ENCODE measurements at places on chromosomes 3 and 15.

DNA sequence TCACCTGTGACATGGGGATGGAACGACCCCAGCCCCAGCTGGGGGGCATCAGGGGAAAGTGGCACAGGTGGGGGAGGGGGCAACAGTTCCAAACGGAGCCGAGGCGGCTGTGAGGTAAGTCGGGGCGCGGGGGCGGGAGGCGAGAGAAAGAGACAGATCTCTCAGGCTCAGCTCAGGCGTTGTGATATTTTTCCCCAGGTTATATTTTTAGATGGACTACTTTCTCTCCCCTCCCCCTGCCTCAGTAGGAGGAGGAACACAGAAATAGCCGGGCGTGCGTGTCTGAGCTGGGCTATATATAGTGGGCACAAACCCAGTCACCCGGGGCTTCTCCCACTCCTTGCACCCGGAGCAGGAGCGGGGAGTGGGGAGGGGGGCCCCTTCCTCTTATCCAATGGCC is 91.0 kb upstream of the LINGO1 start:
- no peak for DNase-seq

GRCh38 chr15:49720261-49720660 is 99.4 kb downstream of the DTWD1 start:
- no peak for DNase-seq

DNA sequence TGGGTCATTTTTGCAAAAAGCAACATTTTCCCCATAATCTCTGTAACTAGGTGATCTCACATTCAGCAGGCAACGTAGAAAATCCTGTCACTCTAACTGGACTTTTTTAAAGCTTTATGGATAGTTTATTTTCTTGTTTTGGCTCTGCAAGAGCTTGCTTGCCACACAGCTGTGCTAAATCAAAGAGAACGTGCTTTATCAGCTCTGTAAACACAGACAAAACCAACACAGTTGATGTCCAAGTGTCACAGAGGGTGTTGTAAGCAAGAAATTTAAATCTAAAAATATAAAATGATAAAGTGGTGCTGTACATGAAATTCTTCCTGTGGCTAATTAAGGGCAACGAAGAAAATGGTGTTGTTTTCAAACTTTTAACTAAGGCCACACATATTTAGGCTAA is 97.5 kb upstream of the STAC start:
- DNase-seq = no peak

DNA sequence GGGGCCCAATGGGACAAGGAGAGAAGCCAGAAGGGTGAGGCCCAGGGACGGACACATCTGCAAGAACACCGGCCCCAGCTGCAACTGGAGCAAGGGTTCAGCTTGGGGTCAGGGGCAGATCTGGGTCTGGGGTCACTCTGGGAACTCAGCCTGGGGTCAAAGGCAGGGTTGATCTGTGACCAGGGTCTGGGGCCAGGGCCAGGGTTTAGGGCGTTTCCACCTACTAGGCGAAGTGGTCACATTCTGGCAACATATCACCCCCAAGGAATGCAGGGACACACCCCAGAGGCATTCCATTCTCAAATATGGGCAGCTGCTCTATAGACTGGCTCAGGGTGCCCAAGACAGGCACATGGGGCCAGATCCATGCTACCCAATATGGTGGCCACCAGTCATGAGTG is 9.0 kb downstream of the UROC1 start:
- no peak for DNase-seq

DNA sequence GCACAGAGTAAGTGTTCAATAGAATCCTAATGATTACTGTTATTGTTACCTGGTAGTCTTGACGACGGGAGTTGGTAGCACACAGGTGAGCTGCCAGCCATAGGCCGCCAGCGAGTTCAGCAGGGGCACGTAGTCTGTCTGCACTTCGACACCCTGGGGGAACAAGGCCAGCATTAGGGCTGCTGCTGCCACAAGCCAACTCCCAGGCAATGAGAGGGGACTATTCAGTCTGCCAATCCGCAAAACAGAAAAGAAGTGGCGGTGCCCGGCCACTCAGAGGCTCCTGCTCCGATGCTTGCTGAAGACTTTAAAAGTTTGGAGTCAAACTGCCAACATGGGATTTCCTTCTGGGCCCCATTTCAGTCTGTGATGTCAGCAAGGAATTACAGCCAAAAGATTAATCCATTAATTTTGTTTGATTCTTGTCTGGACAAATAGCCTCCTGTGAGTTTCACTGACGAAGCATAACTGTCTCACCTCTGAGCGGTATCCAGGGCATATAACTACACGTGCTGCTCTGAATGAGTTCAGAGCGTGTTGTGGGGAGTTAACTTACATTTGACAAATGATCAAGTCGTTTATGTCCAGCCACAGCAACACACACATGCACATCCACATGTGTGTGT is 61.8 kb downstream of the OXNAD1 start:
- no peak for DNase-seq

GRCh38 chr15:51367322-51367976 is 26.0 kb downstream of the GLDN start:
- DNase-seq = no peak

GRCh38 chr3:151318313-151318712 is 1.7 kb upstream of the GPR87 start:
- DNase-seq = no peak

- no peak for DNase-seq
Measured at GRCh38 chr15:49901321-49901720, 217.7 kb downstream of the ATP8B4 start.

GRCh38 chr3:72446218-72447058 is 401.8 kb downstream of the SHQ1 start:
- peak; percentile 60 for DNase-seq

- no peak for DNase-seq
Measured at GRCh38 chr3:158337110-158337509, 227.2 kb downstream of the RSRC1 start.

- no peak for DNase-seq
Measured at GRCh38 chr3:14810801-14811661, 7.7 kb upstream of the FGD5 start.

GRCh38 chr3:102332934-102333333 is 101.9 kb upstream of the ZPLD1 start:
- DNase-seq = no peak

DNA sequence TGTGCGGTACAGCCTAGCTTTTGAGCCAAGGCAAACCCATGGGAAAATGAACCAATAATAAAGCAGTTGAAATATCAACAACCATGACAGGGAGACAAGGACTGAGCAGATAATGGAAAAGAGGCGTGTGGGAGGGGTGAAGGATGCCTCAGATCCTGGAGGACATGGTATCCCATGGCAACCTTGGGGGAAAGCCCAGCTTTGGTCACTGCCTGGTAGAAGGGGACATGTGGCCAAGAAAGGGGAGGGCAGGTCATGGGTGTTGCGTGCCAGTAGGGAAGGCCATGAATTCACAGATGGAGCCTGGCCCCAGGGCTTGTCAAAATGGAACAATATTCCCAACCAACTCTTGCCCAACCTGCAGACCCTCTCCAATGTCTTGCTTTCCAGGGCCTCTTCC is 140.5 kb upstream of the SMAD3 start:
- no peak for DNase-seq

DNA sequence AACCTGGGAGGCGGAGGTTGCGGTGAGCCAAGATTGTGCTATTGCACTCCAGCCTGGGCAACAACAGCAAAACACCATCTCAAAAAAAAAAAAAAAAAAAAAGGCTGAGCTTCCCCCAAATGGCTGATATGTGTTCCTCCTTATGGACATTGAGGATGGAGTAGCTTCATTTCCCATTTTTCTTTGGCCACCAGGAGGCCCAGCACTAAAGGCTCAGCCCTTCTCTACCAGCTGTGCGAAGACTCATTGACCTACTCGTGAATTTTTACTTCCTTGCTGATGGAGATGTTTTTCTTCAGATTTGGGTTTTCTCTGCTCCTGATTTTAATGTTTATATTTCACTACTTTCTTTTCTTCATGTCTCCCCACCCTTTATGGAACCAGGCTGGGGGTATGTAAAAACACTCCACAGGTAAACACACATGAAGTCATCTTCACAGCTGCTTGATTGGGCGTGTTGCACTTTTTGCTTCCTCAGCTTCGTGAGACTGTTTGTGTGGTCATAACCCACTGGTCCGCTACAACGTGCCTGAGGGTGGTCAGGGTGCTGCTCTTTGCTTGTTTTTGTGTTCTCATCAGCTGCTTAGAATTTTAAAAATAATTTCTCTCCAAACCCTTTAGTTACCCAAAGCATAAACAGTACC is 13.5 kb downstream of the SEMA4B start:
- no peak for DNase-seq

- DNase-seq = no peak
Measured at GRCh38 chr3:189122526-189123205, 49.1 kb upstream of the TPRG1 start.

- peak; percentile 64 for DNase-seq
Measured at GRCh38 chr3:190811775-190812480, 50.6 kb downstream of the GMNC start.

DNA sequence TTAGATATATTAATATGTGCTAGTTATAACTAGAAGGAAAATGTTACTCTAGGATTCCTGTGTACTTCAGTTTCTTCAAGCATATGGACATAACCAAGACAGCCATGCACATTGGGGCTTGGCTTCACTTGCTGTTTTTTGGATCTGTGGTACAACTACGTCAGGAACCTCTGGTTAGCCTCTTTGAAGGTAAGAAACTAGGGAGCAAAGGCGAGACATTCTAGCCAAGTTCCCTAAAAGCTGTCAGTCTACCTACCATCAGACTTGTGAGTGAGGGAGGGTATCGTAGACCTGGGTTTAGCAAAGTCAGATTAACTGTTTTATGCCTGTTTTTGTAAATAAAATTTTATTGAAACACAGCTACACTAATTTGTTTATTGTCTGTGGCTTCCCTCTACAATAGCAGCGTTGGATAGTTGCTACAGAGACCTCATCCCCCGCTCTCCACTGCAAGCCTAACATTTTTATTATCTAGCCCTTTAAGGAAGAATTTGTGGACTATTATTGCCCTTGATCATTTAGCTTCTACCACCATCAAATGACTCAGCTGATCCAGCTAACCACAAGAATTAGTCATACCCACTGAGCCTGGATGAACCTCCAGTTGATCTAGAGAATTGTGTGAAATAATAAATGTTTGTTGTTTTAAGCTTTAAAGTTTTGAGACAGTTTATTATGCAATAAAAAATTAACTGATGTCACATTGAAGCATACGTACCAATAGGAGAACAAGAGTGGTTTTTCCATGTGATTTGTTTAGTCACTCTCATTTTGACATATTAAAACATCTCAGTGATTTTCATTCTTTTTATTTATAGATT is 58.1 kb downstream of the RSRC1 start:
- peak; percentile 64 for DNase-seq

- DNase-seq = peak; percentile 6
Measured at GRCh38 chr3:161489395-161489794, 7.2 kb upstream of the OTOL1 start.

- no peak for DNase-seq
Measured at GRCh38 chr3:62242831-62243509, 130.4 kb downstream of the FEZF2 start.

- DNase-seq = no peak
Measured at GRCh38 chr3:110016235-110016815, 679.0 kb upstream of the DPPA4 start.

DNA sequence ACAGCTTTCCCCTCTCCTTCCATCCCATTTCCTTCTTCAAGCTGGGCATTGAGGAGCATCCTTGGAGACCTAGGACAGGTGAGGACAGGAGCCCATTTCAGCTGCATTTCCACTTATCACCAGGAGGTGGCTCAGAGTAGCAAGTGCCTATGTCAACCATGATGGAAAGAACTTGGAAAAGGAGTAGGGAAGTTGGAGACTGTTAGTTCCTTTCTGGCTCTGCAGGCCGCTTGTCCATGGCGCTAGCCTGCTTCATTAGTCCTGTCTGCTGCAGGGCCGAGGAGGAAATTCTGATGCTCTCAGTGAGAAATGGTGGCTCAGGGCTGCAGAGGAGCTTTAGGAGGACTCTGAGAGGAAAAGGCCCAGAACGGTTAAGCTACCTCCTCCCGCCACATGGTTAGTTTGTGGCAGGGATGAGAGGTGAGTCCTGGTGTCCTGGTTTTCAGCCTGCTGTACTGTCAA is 7.0 kb upstream of the CD276 start:
- peak; percentile 82 for DNase-seq

GRCh38 chr3:160078533-160078932 is 89.9 kb downstream of the IL12A start:
- DNase-seq = no peak

GRCh38 chr3:85159376-85159775 is 200.6 kb downstream of the CADM2 start:
- no peak for DNase-seq

DNA sequence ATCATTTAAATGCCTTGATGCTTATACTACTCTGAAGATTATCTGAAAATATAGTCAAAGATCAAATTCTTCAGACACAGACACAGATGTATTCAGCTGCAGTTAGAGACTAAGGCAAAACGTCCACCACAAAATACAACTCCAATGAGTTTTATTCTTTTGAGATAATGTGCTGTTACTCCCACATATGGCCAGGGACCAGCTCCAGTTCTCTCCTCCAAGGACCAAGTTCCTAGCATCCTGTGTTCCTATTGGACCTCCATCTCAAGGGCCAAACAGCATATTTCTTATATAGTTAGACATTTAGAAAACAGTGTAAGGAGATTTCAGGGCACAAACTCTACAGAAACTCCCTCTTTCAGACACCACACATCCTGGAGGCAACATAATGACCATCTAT is 27.1 kb downstream of the IP6K1 start:
- no peak for DNase-seq

DNA sequence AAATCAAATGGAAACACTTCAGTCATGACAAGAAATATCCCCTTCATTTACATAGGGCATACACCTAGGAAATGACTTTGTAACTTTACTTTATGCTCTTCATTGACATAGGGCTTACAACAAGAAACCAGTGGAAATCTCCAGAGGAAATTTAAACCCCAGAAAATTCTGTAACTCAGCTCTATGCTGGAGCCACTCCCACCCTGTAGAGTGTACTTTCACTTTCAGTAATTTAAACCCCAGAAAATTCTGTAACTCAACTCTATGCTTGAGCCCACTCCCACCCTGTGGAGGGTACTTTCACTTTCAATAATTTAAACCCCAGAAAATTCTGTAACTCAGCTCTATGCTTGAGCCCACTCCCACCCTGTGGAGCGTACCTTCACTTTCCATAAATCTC is 987.1 kb upstream of the CADM2 start:
- DNase-seq = no peak

GRCh38 chr3:86244905-86245304 is 746.0 kb downstream of the VGLL3 start:
- no peak for DNase-seq

DNA sequence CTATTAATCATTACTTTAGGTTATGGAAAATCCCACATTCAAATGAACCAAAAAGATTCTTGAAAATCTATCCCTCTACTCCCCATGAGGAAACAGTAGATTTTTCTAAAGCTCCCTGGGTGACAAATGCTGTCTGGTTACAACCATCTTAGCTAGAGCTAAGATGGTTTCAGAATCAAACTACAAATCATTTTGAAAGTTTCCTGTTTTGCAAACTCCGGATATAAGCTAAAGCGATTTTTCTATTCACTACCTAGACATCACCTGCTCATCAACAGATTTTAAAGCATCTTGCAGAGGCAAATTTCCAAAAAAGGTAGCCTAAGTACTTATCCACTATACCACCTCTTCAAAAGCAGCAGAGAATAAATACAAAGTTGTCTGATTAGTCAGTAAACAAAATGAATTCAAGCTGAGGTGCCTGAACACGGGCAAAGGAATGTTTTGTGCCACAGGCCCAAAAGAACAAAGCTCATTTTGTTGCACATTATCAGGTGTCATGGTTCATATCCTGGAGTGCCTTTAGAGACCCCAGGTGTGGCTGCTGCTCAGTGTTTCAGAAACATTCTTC is 204.9 kb downstream of the TNIK start:
- DNase-seq = no peak
